ENCODE measurements at places on chromosomes 7 and 10.

GRCh38 chr10:124560377-124561105 lies 98.9 kb downstream of the LHPP start:
- peak; percentile 32 for DNase-seq

GRCh38 chr7:111045449-111045848 lies 45.5 kb upstream of the LRRN3 start:
- DNase-seq: no peak

GRCh38 chr7:28643188-28643569 lies 230.9 kb downstream of the CREB5 start:
- no peak for DNase-seq

GRCh38 chr10:11112718-11113117 lies 95.0 kb downstream of the CELF2 start:
- no peak for DNase-seq

GRCh38 chr7:143216151-143216550 lies 5.7 kb upstream of the TAS2R40 start:
- DNase-seq: no peak
